ENCODE measurements at places on chromosomes 1 and 21. TPM values are rescaled to one million over a fixed set of nuclear protein-coding genes. Genes with fewer than 3 reads are reported as not detected.

OPRD1 gene
- total RNA-seq = under 0.01 TPM

AMY2A gene
- total RNA-seq = not detected

C21orf58 gene
- 8.9 TPM for total RNA-seq

CNTN2 gene
- not detected for total RNA-seq

IKBKE gene
- 19.3 TPM for total RNA-seq

NUF2 gene
- total RNA-seq = 3.5 TPM

CHI3L2 gene
- total RNA-seq = 2.5 TPM

UBAP2L gene
- total RNA-seq = 64.7 TPM

OR14K1 gene
- total RNA-seq = not detected

EDN2 gene
- total RNA-seq = 0.33 TPM

SERBP1 gene
- total RNA-seq = 145 TPM

EFNA3 gene
- 1.3 TPM for total RNA-seq

TRNP1 gene
- total RNA-seq = 59.7 TPM

FCGR2B gene
- total RNA-seq = 0.15 TPM

C1orf74 gene
- total RNA-seq = 4.4 TPM

PRRX1 gene
- 270 TPM for total RNA-seq
